Immature natural killer cell (primary cell): ENCODE measurements at places on chromosomes 6 and 20. TPM values are rescaled to one million over a fixed set of nuclear protein-coding genes. Genes with fewer than 3 reads are reported as not detected.
A peak's percentile ranks its signal among the peaks of the same experiment; 100 is the strongest.

The F13A1 gene
- polyA plus RNA-seq: 16.0 TPM

The GPSM3 gene
- polyA plus RNA-seq: 82.2 TPM

DNA sequence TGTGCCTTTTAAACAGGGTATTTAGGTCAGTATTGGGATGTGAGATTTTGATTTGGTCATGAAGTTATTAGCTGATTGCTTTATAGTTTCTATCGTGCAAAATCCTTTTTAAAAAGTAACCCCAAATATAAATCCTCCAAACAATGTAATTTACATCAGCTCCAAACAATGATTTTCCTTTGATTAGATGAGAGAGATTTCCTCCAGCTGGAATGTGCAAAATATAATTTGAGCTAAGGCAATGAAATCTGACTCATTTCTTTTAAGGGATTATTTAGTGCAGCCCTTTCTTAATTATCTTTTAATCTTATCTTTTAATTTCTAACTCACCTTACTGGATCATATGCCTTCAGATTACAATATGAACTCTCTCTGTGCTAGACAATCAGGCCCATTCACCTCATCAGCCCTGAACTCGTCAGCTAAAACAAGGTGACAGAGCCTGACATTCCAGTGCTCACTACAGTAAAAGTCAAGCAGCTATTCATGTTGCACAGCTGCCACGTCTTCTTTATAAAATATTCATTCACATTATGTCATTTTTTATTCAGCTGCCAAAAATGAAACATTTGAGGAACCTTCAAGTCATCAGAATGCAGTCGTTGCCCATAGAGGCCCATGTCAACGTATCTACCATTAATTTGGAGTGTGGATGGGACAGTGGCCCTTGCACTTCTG is 440.1 kb downstream of the CBLN4 start:
- H3K27ac ChIP-seq: no peak overlapping the region
- no peaks in the 10 kb centered on the region for H3K36me3 ChIP-seq
- H3K27me3 ChIP-seq: peaks cover 2% of the 10 kb centered on the region
- H3K4me3 ChIP-seq: no peak overlapping the region
- H3K4me1 ChIP-seq: no peaks in the 10 kb centered on the region

- peaks cover under 1% of the 10 kb centered on the region for H3K27me3 ChIP-seq
- no peaks in the 10 kb centered on the region for H3K36me3 ChIP-seq
- no peak for DNase-seq
- no peak overlapping the region for H3K27ac ChIP-seq
- no peaks in the 10 kb centered on the region for H3K4me1 ChIP-seq
- no peak overlapping the region for H3K4me3 ChIP-seq
Observed at GRCh38 chr20:24497851-24498250, 28.4 kb downstream of the SYNDIG1 start.

The FAM217A gene
- polyA plus RNA-seq: not detected

The THEMIS gene
- polyA plus RNA-seq: 1.6 TPM

GRCh38 chr6:12163149-12163548 is 127.0 kb upstream of the EDN1 start:
- H3K4me1 ChIP-seq: peaks cover 20% of the 10 kb centered on the region
- H3K36me3 ChIP-seq: peaks cover 22% of the 10 kb centered on the region
- peak overlapping the region; percentile 26 for H3K27ac ChIP-seq
